ENCODE measurements at places on chromosomes 3 and 15.

DNA sequence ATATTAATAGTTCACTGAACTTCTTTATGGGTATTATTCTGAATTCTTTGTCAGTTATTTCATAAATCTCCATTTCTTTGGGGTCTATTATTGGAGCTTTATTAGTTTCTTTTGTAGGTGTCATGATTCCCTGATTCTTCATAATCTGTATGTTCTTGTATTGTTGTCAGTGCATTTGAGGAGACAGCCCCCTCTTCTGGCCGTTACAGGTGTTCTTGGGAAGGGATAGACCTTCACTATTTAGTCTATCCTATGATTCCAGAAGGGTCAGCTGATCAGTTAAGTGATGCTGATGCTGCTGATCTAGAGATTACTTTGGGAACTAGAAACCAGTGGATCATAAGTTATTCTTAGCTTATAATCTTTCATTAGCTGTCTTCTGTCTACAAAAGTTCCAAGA lies 34.9 kb downstream of the TMEM39A start:
- DNase-seq, result no peak

- DNase-seq, result no peak
Observed at GRCh38 chr3:32098528-32098927, 7.9 kb upstream of the GPD1L start.

GRCh38 chr3:152611905-152612304 lies 223.0 kb upstream of the P2RY1 start:
- DNase-seq, result no peak

GRCh38 chr3:134031348-134031915 lies 1.7 kb upstream of the SLCO2A1 start:
- DNase-seq, result no peak

DNA sequence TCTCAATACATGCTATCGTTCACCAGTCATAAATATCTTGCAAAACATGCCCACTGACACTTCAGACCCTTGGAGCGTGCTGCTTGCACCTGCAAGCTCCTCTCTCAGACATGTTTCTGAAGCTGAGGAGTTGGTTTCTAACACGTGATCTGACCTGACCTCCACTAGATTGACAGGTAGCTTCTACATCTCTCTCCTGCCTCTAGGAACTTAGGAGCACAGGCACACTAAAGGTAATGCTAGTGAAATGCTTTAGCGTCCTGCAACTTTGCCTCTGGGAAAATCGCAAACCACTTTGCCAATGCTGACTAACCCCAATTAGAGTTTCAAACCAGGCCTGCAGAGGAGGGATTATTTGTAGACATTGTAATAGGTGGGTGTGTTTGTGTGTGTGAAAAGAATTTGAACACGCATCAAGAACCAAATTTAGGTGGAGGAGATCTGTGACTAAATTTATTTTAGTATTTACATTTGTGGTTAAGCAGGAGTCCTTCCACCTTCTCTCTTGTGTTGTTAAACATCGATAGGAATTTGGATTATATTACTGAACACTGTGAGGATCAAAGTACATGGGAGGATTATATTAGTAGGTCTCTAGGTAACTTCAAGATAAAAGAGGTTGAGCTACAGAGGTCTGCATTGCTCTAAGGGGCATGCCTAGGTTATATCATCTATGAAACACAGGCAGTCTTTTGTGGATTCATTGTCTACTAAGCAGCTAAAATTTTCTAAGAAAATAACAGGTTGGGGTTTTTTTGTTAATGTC lies 86.7 kb upstream of the ZBED2 start:
- no peak for DNase-seq

DNA sequence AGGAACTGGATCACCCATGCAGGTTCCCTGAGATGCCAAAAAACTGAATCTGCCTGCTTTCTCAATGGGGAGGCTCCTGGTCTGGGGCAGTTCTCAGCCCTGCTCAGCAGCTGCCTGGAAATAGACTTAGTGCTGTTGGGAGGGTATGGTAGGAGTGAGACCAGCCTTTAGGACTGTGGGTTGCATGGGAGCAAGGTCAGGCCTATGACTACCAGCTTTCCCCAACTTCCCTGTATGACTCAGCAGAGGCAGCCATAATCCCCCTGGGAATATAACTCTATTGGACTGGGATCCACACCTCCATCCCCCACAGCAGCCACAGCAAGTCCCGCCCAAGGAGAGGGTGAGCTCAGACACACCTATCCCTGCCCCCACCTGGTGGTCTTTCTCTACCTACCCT lies 87.0 kb downstream of the CFAP44 start:
- no peak for DNase-seq

DNA sequence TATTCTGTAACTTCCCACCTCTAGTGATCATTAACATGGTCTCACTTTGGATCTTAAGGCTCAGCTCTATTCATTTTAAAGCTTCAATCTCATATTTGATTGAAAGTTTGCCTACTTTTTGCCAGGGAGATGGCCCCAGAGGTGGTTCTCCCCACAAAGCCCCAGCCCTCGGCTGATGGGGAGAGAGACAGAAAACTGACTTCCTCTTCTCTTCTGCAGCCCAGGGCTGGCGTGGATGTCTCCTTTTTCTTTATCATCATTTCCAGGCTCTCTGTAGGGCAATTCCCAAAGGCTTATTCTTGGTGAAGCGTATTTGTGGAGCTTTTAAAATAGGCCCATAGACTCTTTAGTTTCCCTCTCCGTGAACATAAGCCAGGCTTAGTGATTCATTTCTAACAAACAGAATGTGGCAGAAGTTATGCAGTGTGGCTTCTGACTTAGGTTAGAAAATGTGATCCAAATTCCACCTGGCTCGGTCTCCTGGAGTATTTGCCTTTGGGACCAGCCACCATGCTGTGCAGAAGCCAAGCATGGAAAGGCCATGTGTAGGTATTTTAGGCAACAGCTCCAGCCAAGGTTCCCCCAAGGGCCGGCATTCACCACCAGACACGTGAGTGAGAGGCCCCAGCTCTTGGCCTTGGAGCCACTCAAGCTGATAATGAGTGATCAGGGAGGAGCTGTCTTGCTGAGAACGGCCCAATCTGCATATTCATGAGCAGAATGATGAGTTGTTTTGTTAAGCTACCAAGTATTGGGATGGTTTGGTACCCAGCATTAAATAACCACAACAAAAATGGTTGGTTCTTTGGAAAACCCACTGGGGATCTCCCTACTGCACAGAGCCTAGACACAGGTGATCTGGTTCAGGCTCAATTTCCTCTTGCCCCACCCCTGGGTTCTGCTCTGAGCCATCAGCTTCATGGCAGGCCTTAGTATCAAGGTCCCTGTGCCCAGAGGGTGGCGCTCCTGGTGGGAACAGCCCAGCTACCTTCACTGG lies 353.2 kb upstream of the PROK2 start:
- no peak for DNase-seq

GRCh38 chr3:169969174-169970095 lies 2.8 kb downstream of the SEC62 start:
- no peak for DNase-seq

GRCh38 chr3:452221-452620 lies 255.7 kb downstream of the CHL1 start:
- DNase-seq, result no peak

DNA sequence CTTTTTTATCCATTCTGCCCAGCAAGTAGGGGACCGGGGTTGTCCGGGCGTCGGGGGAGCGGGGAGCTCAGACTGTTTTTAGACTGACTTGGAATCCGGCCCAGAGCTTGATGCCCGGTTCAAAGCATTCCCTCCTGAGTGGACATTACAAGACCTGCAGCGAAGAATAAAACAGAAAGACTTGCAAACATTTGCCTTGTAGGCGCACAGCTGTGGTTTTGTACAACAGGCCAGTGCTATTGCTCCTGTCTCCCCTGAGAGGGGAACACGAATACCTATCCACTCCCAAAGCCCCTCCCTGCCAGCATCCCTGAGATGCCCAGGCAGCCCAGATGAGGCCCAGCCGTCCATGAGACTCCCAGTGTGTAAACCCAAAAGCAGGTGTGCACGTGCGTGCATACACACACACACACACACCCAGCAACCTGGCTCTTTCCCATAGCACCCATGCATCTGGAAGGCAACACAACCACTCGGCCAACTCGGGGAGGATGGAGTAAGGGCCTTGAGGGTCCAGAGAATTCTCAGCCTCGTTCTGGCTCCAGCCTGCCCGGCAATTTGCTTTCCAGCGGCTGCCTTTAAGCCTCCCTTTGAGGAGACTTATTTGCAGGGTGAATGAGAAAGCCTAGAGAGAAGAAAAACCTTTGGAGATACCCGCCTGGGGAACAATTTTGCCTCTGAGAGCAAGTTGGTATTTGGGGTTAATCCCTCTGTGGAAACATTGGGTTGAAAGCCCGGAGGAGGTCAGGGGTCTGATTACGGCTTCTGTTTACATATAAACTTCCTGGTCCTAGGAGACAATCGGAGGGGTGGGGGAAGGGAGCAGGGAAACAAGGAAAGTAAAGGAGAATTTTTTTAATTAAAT lies 161.0 kb upstream of the HES1 start:
- no peak for DNase-seq

DNA sequence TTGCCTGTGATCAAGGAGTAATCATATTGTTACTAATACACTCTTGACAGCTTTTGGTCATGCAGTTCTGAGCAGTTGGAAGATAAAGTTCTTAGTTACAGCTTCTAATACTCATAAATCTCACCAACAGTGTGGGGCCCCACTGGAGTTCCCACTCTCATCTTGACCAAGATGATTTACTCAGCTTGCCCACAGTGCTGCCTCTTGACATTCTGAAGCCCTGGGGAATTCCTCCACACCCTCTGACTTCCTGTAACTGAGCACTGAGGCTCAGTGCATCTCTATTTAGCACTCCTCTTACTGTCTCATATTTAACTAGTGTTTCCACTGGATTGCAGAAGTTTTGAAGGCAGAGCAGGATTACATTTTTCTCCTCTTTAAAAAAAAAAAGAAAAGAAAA lies 1.9 kb upstream of the ARL6IP5 start:
- DNase-seq, result peak; percentile 66

GRCh38 chr15:53548236-53548635 lies 211.2 kb downstream of the WDR72 start:
- DNase-seq, result no peak

GRCh38 chr3:181839039-181839915 lies 127.6 kb downstream of the SOX2 start:
- no peak for DNase-seq

DNA sequence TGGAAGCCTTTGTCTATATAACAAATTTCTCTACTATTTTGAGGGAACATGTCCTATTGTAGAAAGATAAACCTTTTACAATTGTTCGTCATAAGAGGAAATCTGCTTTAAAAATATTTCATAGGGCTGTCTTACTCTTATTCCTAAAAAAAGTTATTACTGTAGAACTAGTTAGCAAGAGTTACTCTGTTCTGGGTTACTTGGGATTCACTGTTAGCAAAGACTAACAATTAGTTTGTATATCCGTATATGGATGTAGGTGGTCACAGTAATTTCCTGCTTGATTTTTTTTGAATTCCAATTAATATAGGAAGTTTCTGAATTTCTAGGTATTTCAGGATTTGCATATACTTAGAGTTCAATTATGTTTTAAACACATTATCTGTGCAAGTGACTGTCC lies 413.5 kb downstream of the RBMS3 start:
- DNase-seq, result no peak

DNA sequence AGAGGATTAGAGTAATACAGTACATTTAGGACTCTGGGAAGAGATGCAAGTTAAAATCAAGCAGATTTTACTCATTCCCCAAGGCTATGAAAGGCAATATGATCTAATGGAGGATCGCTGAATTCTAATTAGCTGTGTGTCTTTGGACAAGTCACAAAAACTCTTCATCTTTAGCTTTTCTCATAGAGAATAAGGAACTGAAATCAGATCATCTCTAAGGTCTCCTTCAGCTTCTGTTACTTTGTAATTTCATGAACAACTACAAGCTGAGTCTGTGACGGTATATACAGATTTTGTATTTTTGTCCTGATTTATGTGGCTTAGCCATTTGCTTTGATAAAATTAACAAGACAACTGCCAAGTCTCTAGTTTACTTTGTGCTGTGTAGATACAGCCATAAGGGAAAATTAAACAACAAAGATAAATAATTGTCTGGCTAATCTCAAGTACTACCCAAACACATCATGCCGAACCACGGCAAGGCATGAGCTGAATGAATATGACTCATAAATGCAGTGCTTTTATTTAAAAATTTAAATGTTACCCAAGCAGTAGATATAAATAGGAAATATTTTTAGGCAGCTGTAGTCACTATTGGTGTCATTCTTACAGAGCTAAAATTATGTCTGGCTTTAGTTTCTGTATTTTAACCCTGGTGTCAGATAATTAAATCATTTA lies 81.5 kb downstream of the GAP43 start:
- DNase-seq, result no peak

- DNase-seq, result peak; percentile 86
Observed at GRCh38 chr15:62165104-62165792, at the start of gene C2CD4B. Gene C2CD4B (minus strand): TSS chr15:62165285. CDS start chr15:62164984, 301 bp downstream.

GRCh38 chr3:31050296-31050695 lies 155.8 kb upstream of the GADL1 start:
- DNase-seq, result peak; percentile 55

DNA sequence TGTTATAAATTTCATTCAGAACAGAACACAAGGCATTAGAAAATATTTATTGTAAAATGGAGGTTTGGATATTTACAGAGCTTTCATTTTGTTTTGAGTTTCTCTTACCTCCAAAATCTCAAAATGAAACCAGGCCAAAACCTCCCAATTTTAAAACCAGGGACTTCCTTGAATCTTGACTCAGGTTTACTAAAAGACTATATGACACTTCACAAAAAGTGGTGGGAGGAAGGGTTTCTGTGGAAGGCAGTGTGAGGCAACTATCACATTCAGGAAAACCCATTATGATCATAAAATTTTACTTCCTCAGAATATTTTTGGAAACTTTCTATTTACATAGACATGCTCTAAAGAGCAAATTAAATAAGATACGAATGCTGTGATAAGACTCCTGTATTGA lies 205.8 kb upstream of the EOMES start:
- no peak for DNase-seq

- no peak for DNase-seq
Observed at GRCh38 chr3:114494498-114494897, 200.7 kb downstream of the TIGIT start.

GRCh38 chr3:129315223-129315997 lies 36.7 kb downstream of the HMCES start:
- DNase-seq, result peak; percentile 52

DNA sequence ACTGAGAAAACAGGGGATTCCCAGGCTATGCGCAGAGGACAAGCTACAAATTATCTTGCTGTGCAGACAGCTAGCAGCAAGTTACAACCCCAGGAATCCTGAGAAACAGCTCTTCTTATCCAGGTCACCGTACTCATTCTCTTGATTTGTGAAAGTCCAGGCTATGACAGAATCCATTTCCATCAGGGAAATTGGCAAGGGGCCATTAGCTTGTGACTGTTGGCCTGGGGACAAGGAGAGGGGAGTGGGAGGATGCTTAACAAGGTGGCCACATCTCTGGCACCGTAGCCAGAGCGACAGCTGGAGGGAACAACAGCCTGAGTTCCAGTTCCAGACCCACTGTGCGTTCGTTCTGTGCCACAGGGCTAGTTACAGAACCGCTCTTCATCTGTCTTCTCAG lies 44.9 kb upstream of the PLXNA1 start:
- no peak for DNase-seq

GRCh38 chr15:39456159-39456558 lies 124.7 kb upstream of the THBS1 start:
- no peak for DNase-seq
